ENCODE measurements at places on chromosomes 2 and 18. TPM values are rescaled to one million over a fixed set of nuclear protein-coding genes. Genes with fewer than 3 reads are reported as not detected.

DNA sequence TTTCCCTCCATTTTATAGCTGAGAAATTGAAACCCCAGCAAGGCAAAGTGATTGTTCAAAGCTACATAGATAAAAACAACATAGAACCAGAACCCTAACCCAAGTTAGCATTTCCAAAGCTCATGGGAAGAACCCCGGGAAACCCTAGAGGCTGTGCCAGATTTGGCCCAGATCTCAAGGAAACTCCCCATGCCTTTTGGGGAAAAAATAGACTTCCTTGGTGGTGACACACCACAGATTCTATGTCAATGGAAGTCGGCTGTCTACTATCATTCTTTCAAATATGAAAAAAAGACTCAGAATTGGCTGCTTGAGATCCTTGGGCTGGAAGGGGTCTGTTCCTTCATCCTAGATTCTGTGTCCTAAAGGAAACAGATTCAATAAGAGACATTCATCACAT lies 8.4 kb downstream of the COL6A3 start:
- no peak for DNase-seq

GRCh38 chr2:99480390-99480789 lies 9.4 kb downstream of the REV1 start:
- no peak for DNase-seq

- peak; percentile 96 for DNase-seq
Observed at GRCh38 chr2:6917071-6917760, at the start of gene RNF144A. RNF144A (plus strand) TSS chr2:6917412; CDS start chr2:6996927, 79,515 bp downstream.

DNA sequence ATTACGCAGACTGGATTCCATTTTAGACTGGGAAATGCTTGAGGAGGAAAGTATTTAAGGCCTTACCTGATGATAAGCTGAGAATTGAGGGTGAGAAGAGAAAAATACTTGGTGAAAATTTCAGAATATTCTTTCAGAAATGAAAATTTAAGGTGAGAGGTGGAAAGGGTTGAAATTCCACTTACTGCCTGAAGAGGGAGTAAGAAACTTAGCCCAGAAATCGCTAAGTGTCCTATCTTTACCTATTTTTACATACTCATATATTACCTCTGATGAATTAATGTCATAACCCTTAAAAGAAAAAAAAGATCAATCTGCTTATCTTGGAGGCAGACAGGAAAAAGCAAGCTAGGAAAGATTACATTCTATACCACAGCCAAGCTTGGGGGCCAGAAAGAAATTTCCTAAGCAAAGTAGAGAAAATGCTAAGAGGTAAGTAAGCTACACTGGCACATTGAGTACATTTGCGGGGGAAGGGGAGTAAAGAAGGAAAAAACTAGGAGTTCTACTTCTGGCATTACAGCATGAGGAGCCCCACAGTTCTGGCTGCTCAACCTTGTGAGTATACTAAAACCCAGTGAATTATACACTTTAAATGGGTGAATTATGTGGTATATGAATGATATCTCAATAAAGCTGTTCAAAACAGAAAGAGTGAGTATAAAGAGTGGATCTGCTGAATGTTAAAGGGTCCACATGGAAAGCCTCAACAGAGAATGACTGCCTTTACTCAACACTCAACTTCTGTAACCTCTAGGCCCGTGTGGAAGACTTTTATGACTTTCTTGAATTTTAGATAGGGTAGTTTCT lies 33.8 kb downstream of the SMC6 start:
- peak; percentile 2 for DNase-seq

- DNase-seq = no peak
Observed at GRCh38 chr2:32495139-32495538, 132.7 kb upstream of the TTC27 start.

DNA sequence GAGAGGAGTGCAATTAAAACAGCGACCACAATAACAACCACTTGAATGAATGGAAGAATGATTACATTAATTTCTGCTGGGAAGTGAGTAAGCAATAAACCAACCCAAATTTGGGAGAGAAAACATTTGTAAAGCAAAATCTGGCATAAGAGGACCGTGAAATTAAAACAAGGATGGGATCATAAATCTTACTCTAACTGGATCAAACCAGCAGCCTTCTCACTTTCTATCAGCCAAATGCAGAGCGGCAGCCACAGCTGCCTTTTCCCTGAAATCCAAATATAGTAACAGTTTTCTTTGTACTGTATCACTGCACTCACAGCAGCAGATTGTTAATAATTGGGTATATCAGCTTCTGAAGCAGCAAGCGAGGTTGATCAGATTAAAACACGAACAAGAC lies 245.2 kb upstream of the REG3G start:
- no peak for DNase-seq

DNA sequence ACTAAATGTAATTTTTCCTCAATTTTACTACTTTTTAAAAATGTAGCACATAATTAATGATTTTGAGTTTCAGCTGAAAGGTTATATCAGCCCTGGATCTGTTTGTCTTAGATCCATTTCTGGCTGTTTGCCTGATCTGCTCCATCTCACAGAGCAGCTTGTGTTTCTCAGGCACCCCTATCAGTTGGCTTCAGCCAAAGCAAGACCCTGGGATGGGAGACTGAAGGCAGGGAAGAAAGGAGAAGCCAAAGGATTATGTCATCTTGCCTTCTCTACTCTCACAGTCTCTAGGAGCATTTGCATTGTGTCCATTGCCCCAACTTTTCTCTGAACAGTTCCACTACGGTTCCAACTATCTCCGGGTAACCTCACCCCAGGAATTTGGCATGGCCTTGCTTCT lies 110.5 kb downstream of the CCDC148 start:
- DNase-seq = peak; percentile 6

DNA sequence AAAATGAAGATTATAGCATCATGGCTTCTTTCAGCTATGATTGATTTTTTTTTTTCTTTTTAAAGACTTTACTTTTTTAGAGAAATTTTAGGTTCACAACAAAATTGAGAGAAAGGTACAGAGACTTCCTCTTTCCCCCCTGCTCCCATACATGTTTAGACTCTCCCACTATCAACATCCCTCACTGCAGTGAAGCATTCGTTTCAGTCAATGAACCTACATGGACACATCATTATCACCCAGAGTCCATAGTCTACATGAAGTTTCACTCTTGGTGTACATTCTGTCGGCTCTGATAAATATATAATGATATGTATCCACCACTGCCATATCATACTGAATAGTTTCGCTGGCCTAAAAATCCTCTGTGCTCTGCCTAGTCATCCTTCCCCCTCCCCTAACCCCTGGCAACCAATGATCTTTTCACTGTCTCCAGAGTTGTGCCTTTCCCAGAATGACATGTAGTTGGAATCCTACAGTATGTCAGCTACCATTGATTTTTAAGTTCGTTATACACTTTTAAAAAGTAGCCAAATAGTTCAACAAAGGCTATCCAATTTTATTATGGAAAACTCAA lies 86.8 kb downstream of the GPD2 start:
- no peak for DNase-seq

DNA sequence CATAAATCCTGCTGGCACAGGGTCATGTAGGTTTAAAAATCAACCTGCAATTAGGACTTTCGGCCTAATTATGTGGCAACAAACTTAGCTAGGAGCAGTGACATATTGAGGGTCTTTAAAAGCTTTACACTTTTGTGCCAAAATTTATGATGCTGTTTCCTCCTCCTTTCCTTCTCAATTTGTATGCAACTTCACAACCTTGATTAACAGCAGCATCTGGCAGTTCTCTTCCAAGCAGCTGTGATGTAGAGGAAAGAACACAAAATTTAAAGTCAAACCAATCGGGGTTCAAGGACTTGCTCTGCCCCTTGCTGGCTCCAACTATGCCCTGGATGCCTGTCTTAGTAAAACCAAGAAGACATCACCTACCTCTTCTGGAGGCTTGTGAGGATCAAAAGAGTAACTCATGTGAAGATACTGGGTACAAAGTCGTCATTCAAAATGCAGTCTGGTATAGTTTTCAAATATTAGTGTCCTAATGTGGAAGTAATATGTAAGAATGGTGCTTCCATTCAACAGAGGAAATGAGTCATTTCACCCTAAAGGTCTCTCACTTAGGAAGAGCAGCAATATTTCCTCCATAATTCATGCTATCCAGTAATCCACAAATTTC lies 94.7 kb downstream of the ANKRD44 start:
- DNase-seq = no peak

- no peak for DNase-seq
Observed at GRCh38 chr2:147934881-147935620, 85.5 kb downstream of the ORC4 start.

GRCh38 chr2:162301151-162301804 lies 17.2 kb downstream of the IFIH1 start:
- DNase-seq = no peak

GRCh38 chr2:32506446-32506845 lies 121.4 kb upstream of the TTC27 start:
- no peak for DNase-seq

- DNase-seq = no peak
Observed at GRCh38 chr18:48753691-48754090, 197.1 kb downstream of the SMAD7 start.

GRCh38 chr18:37672001-37672400 lies 106.4 kb upstream of the CELF4 start:
- DNase-seq = no peak

GRCh38 chr2:207935991-207936370 lies 89.3 kb downstream of the PLEKHM3 start:
- no peak for DNase-seq

DNA sequence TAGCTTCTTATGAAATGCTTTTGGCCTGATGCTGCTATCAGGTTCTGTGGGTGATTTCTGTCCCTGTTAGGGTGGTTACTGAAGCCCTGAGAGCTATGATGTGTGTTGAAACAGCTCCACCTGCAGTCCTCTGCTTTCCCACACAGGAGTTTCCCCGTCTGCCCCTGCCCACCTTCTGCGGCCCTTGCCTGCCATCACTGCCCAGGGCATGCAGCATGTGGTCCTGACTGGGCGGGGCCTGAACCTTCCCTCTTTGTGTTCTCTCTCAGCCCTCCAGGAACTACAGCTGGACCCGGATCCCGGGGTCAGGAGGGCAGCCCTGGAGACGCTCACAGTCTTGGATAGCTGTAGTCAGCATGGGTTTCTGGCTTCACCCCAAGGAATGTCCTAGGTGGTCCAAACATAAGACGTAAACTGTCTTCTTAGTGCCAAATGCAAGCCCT lies 21.4 kb downstream of the HJURP start:
- peak; percentile 92 for DNase-seq

GRCh38 chr2:13694673-13695072 lies 937.8 kb upstream of the LRATD1 start:
- DNase-seq = no peak

- no peak for DNase-seq
Observed at GRCh38 chr2:232809349-232810124, 33.2 kb upstream of the KCNJ13 start.

GRCh38 chr2:862731-863466 lies 87.8 kb upstream of the SNTG2 start:
- DNase-seq = no peak

DNA sequence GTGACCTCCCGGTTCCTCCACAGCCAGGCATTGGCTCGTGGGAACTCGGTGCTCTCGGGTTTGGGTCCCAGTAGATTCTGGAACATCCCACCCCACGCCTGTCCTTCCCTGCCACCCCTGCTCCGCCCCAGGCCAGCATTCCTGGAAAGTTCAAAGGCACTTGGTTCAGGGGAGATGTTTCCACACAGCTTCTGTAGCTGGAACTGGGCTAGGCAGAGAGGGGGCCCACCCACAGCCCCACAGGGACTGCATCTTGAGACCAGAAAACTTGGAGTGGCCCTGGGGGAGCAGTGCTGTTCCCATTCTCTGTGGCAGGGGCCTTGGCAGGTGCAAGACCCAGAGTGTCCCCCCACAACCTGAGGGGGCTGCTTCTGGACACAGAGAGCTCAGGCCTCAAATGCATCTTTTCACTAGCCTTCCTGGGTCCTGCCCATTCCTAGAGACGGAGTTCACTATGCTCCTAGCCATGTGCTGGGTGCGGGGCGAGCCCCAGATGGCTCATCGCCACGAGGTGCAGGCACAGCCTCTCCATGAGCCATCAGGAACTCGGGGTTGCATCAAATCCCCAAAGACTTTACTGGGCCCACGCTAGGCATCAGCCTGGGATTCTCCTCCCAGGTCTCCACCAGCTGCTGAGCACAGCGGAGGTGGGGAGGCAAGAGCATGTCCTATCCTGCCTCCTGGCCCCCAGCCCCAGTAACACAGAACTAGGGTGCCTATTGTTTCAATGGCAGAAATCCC lies 68.7 kb downstream of the ZFP36L2 start:
- DNase-seq = peak; percentile 35

DNA sequence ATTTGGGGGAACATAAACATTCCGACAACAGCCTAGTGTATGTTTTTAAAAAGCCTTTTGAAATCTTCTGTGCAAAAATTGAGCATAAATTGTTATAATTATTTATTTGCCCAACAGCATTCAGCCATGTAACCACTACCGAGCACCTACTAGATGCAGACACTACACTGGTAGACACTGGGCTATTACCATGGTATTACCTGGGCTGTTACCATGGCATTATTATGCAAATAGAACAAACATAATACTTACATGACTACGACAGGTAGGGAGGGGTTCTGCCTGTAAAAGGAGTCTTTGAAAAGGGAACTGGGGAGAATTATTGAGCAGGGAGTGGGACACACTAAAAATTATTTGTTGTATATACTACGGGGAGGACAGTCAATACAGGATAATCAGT lies 116.4 kb downstream of the MREG start:
- no peak for DNase-seq

- peak; percentile 53 for DNase-seq
Observed at GRCh38 chr18:79545255-79545654, 134.3 kb upstream of the CTDP1 start.

DNA sequence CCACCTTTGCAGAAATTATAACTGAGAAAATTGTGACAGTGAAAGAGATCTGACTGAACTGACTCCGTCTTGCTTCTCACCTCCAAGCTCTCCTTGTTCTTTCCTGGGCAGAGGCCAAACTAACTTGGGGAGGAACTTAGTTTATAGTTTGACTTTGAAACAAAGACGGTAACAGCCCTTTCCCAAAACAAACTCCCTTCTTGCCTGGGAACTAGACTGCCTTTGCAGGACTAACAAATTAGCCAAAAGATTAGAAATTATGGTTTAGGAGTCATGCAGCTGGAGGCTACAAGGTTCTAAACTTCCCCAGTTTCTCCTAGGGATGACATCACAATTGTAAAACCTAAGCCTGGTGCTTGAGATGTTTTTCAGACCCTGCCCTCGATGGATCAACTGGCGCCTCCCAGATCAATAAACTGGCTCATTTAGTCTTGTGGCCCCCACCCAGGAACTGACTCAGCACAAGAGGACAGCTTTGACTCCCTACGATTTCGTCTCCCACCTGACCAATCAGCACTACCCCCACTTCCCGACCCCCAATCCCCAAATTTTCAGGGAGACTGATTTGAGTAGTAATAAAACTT lies 137.7 kb downstream of the ALPK2 start:
- no peak for DNase-seq

- no peak for DNase-seq
Observed at GRCh38 chr2:23420091-23420839, 35.3 kb downstream of the KLHL29 start.

The GNLY gene
- total RNA-seq = not detected

The RSAD2 gene
- total RNA-seq = not detected

The ASPRV1 gene
- 0.90 TPM for total RNA-seq

The MEP1B gene
- not detected for total RNA-seq

The PDE11A gene
- 1.2 TPM for total RNA-seq

The CCL20 gene
- total RNA-seq = not detected

The WNT10A gene
- 0.33 TPM for total RNA-seq

Measured in H7 (cell line).